ENCODE measurements at places on chromosomes 6 and 20.

GRCh38 chr6:161409353-161409752 lies 135.5 kb upstream of the AGPAT4 start:
- DNase-seq, result no peak

DNA sequence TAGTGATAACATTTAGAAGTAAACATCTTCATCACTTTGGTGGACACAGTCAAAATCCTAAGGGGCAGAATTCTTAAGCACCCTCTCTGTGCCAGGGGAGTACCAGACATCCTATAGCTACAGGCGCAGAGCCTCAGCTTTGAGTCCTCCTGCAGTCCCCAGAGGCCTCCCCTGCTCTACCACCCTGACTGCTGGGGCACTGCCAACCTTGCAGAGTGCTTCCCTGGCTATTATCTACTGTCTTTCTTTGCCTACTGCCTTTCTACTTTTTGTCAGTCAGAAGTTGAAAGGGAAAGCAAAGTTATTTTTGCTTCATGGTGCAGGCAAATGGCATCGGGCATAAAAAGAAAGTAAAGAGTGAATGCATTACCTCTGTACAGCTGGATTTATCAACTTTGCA lies 80.1 kb downstream of the AIG1 start:
- no peak for DNase-seq

DNA sequence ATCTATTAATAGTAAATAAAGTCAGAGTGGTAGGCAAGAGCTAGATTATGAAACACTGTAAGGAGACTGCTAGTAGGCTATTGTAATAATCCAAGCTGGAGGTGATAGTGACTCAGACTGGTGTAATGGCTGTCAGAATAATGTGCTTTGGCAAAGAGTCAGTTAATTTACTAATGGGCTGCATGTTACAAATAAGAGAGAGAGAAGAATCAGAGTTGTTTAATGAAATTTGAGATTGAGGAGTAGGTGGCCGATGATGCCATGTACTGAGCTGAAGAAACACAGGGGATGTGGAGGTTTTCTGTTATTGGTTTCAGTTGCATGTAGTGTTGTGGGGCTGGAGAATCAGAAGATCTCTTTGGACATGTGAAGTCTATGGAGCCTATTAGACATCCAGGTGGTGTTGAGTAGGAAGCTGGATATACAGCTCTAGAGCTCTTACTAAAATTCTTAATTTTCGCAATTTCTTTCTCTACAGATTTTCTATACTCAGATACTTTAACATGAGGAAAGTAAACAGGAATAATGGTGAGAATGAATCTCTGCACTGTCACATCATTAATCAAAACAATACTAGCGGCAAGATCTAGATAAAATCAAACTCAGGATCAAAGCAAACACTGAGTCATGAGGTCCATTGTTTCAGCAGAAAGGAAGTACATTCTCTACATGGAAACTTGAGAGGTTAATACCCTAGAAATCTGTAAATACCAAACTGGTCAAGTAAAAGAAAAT lies 167.7 kb downstream of the SIM1 start:
- DNase-seq, result no peak

- DNase-seq, result no peak
Measured at GRCh38 chr20:44887466-44887865, 2.0 kb downstream of the YWHAB start.

DNA sequence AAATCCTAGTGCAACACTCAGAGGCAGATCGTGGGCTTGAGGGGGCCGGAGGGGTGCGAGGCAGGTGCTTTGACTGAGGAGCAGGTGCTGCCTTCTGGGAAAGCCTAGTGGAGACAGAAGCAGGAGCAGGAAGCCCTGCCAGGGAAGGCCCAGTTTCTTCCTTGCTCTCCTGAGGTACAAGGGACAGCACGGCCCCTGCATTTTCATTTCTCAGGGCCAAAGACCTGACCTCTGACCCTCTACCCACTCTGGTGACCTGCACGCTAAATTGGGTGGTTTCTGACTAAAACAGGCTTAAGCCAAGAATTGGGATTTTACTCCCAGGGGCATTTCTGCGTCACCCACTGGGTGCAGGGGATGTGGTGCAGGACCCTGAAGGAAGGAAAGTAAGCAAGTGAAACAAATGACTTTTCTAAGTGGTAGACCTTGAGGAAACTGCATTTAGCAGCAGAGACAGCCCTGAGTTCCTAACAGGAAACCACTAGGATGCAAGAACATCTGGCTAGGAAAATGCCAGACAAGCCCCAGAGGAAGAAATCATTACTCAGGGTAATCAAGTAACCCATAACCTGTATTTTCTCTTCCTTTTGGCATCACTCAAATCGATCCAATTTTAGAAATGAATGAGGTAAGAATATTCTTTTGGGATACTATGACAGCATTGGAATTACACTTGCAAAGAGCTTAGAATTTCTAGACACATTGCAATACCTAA lies 141.7 kb downstream of the CD164 start:
- no peak for DNase-seq

DNA sequence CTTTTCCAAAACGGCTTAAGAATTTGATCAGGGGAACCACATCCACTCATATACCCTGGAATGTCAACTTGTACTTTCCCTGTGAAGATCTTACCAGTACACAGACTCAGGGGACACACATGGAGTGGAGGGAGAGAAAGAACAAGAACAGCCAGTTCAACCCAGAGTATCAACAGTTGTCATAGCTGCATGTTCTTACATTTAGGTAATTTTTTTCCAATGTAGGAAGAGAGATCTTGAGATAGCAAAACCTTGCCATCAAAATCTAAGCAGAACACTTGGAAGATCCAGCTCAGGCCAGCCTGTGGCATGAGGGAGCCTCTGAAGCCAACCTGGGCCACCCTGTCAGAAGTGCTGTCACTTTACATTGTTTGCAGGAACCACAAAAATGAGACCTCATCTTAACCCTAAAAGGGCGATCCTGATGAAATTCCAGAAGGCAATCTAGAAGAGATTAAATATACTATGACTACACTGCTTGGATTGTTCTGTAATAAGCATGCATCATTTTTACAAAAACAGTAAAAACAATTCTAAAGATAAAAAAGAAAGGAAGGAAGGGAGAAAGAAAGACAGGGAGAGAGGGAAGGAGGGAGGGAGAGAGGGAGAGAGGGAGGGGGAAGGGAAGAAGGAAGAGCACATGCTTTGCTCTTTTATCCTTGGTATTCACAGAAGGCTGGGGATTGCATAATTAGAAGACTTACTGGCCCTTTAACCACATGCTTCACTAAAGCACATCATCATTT lies 124.7 kb upstream of the TCF21 start:
- no peak for DNase-seq

DNA sequence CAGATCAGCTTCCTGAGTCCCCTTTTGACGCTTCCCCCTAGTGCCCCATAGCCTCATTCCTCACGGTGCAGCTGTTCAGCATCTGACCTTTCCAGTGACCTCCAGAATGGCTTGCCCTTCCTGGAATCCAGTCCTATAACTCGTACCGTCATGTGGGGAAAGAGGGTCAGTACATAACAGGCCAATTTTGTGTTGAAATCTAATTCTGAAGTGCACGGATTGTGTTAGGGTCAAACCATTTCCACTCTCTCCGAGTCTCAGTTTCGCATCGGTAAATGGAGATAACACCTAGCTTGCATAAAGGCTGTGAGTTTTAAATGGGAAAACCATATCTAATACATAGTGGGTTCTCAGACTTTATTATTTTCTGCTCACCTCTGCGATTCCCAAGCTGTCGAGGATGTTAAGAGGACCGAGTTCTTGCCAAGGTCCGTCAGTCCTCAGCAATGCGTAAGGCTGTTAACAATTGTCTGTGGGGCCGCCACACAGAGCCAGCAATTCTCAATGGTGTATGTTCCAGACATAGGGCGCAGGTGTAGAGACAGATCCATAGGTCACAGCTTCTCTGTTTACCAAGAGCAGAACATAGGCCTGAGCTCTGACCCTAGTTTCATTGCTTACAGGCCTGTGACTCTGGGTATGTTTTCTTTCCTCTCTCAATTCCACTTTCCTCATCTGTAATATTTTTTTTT lies 45.5 kb upstream of the CCR6 start:
- DNase-seq, result no peak

DNA sequence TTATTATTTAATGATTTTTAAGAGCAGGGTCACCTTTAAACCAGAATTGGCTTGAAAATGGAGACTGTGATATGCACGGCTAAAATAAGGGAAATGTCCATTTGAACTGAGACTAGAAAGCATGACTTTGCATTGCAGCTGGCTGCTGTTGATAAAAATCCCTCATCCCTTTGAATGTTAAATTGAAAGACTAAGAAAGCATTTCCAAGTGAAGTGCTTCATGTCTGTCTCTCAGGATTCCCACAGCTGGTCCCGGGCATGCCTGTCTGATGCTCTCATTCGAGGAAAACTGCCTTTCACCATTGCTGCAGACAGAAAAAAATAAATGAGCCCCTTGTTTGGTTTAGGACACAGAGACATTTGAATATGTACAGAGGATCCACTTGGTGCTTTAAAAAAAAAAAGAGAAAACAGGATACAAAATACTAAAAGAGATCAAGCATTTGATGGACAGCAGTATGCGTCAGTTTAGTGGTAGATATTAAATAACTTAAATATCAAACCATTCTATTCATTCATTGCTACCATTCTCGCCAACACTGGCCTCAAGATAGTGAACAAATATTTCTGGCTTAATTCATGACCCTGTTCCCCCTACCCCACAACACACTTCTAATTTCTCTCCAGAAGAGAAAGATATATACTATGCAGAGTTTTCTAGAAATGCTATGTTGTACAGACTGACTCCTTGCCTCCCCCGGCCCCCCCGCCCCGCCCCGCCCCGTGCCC lies 55.0 kb downstream of the TBC1D7 start:
- no peak for DNase-seq

DNA sequence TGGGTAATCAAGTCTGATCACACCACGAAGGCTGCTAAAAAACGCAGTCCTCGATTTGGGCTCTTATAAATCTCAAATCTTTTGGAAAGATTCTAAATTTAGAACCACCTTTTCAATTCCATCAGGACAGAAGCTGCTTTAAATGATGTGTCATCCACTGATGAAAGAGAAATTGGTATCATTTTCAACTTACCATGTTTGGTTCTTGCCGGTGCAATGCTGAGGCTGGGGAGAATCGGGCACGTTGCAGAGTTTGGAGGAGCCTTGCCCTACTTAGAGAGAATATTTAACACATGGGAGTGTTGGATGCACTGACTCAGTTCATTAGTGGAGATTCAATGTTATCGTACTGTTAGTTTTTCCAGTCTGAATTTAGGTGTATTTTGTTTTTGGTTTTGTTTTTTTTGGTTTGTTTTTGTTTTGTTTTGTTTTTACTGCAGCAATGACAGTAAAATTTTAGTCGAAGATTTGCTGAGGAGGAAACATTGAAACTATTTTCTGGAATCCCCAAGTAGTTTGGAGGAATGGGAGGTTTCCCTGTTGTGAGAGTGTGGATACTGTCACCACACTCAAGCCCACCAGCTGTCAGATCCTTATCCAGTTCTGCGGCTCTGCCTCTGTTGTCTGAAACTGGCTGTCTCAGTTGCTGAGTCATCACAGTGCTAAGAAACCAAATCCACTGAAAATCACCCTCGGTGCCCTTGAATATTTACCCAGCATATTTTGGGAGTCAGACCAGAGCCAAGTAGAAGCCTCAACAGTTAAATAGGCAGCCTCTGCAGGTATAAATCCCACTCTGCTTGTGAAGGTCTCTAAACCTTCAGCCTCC lies 497.0 kb downstream of the BTBD3 start:
- no peak for DNase-seq

DNA sequence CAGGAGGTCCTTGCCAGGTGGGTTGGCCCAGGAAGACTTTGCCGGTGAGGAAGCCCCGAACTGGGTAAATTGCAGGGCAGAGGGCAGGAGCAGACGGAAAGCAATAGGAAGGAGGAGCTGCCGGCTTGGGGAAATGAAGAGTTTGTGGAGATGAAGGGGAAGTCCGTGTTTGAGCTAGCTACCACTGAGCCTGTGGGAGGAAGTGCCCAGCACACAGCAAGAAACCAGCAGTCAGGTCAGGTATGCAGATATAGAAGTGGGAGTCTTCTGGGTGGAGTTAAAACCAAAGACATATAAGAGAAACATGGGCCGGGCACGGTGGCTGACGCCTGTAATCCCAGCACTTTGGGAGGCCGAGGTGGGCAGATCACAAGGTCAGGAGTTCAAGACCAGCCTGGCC lies 34.7 kb downstream of the CD24 start:
- DNase-seq, result no peak

GRCh38 chr20:4455301-4455701 lies 266.4 kb upstream of the PRND start:
- DNase-seq, result no peak

- DNase-seq, result no peak
Measured at GRCh38 chr6:133441491-133441890, 200.3 kb downstream of the EYA4 start.

DNA sequence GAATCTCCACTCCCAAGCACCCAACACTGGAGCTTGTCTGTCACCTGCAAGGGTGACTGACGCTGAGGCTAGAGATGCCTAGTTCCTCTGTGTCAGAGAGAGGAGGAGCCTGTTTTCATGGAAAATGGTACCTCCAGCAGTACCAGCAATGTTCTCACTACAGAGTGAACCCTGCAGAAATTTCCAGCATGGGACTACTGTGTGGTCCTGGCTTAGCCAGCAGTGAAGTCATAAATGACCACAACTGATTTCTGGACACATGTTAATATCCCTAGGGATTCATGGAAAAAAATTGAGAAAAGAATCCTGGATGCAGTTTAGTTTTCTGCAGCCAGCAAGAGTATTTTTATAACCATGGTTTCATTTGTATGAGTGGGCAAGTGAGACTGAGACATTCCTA lies 468.1 kb downstream of the CD83 start:
- DNase-seq, result no peak

DNA sequence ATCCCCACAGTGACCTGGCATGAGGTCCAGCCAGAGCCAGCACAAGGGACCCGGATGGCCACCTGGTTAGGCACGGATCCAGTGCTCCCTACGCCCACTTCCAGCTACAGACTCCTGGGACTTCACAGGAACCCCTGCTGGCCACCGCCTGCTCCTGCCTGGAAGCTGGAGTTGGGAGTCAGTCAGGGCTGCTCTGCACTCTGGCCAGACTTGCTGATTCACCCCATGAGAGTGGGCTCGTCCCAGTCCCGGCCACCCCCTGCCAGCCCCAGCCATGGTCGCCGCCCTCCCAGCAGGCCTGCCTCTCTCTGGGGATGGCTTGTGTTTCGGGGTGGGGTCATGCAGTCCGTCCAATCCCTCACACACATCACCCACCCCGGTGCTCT lies 125.8 kb downstream of the DLL1 start:
- no peak for DNase-seq

GRCh38 chr6:155676346-155676745 lies 220.7 kb upstream of the NOX3 start:
- no peak for DNase-seq

DNA sequence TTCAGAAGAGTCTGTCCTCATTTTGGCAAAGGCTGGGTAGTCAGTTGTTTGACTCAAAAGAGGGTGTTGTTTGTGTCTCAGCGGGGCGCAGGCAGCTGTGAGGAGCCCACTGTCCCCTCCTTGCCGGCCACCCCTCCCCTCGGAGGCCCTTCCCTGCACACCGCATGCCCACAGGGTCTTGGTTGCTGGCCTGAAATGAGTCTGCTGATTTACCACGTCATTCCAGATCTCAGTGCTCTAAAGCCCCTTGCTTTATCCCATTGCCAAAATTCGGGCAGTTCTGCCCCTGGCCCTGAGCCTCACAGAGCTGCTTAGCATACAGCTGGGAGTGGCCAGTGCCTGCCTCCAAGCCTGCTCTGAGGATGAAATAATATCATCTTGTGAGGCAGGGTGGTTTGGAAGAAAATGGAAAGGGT lies 220.7 kb downstream of the UST start:
- DNase-seq, result peak; percentile 55
